ENCODE measurements at places on chromosomes 7 and 10.

DNA sequence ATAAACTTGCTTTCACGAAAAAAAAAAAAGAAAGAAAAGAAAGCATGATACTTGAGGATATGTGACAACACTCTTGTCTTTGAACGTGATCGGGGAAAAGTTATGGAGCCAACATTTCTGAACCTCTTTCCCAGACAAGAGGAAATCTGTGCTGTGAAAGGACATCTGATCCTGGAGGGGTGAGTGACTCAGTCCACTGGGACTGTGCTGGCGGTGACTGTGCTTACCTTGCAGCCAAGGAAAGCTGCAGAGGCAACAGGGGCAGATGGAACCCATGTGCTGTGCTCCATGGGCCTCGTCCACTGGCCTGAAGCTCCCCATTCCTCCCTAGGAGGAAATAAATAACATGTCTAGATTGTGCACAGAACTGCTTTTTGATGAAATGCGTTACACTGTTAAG lies 116.5 kb upstream of the RAB11FIP2 start:
- DNase-seq: no peak

DNA sequence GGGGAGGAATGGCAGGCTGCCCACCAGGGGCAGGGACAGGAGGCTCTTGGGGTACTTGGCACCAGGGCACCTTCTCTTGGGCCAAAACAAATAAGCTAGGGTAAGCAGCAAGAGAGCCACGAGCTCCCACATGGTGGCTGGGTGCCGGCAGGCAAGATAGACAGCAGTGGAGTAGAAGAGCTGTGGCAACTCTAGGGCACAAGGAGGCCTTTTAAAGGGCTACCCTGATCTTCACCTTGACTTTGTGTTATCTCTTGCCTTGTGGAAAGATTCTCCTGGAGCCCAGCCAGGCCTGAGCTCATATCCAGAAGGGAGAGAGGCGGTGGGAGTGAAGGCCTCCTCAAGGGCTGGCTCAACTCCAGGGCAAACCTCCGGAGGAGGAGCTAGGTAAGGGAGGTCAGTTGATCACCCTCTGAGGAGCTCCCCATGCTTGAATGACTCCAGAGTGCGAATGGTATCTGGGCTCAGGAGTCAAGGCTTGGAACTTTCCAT lies at the start of gene CYP17A1:
TSS of gene CYP17A1 (minus strand) at position 184 of the 492 bp plus-strand sequence. CDS start at position 132, 52 bp downstream.
- no peak for DNase-seq

DNA sequence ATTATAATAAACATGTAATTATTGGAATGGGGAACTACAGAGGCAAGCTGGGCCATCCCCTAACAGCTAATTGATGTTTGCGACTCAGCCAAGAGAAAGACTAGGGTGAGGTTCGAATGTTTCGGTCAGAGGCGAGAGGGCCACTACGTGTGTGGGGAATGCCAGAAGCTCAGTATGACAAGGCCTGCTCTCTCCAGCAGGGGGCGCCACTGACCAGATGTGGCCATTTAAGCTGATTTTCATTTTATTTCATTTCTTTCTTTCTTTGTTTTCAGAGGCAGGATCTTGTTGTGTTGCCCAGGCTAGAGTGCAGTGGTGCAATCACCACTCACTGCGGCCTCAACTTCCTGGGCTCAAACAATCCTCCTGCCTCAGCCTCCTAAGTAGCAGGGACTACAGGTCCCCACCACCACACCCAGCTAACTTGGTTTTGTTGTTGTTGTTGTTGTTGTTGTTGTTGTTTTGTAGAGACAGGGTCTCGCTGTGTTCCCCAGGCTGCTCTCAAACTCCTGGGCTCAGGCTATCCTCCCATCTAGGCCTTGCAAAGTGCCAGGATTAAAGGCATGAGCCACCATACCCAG lies 38.1 kb downstream of the TMEM130 start:
- DNase-seq: no peak

GRCh38 chr10:5748394-5748803 lies 63.8 kb downstream of the TASOR2 start:
- no peak for DNase-seq

GRCh38 chr7:158377800-158378623 lies 209.6 kb downstream of the PTPRN2 start:
- no peak for DNase-seq

- DNase-seq: no peak
Measured at GRCh38 chr10:82811621-82812020, 936.6 kb downstream of the NRG3 start.

Data from NCI-H460 (cell line).